Activated T-cell treated with anti-CD3 and anti-CD28 coated beads for 24 hours (primary cell): ENCODE measurements at places on chromosomes 3 and 15.

DNA sequence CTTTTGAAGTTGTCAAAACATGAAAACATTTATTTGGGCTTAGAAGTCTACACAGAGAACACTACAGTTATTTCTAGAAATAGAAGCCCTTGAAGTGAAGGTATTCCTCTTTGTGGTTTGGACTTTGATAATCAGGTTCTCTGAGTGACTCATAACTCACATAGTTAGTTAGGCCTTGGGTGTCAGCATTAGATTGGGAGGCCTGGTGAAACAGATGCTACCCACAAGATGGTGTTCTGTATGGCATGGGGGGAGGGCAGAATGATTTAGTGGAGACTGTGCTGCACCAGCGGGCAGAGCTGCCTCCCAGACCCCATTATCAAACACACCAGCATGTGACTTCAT is 108.9 kb upstream of the ETV5 start:
- DNase-seq = no peak

- DNase-seq = no peak
Measured at GRCh38 chr15:75727031-75727531, 14.4 kb upstream of the CSPG4 start.

DNA sequence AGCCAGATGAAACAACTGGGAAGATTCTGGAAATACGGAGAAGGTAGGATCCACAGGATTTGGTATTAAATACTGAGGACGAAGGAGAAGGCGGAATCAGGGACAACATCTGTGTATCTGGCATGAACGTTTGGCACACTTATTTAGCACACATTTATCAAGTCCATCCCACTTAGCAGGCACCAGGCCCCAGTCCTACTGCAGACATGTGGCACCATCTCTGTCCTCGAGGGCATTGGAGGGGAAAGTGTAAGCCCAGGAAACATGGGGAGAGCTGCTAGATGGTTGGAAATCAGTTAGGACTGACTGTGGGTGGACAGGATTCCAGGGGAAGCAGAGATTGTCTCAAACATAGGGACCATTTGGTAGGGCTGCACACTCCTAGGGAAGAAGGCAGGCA is 29.0 kb upstream of the LCTL start:
- DNase-seq = no peak

GRCh38 chr15:58632789-58633188 is 116.7 kb downstream of the ADAM10 start:
- no peak for DNase-seq

DNA sequence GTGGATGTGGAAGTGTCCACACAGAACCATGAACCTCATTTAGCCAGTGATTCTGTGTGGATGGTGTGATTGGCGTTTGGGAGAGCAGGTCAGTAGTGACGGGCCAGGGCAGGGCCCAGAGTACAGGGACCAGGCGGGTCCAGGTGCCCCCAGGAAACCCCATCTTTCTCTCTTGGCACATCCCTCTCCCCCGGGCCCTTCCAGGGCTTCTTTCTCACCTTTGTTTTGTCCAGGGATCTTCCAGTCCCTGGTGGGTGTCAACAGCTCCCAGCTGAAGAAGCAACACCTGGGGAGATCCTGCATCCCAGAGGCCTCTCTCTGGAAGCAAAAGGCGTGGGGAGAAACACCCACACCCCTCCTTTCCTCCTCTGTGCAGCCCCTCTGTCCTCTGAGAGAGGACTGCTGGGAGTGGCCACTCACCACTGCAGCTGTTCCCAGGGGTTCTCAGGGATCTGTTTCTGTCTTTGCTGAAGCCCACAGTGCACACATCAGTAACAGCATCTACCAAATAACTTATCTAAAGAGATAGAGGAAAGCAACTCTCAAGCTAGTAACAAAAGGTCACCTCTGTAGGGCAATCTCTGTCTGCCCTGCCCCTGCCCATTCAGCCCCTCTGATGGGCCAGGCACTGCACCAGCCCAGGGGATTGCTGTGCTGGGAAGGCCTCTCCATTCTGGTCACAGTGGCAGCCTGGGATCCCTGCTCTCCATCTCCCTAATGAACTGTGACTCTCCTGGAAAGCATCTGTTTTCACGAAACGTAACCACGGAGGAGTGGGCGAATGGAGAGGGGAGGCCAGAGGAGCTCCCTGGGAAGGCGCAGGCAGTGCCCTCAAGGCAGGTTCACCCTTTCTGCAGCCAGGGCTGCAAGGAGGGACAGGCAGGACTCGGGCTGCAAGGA is 98.3 kb upstream of the ALDH1A3 start:
- no peak for DNase-seq

DNA sequence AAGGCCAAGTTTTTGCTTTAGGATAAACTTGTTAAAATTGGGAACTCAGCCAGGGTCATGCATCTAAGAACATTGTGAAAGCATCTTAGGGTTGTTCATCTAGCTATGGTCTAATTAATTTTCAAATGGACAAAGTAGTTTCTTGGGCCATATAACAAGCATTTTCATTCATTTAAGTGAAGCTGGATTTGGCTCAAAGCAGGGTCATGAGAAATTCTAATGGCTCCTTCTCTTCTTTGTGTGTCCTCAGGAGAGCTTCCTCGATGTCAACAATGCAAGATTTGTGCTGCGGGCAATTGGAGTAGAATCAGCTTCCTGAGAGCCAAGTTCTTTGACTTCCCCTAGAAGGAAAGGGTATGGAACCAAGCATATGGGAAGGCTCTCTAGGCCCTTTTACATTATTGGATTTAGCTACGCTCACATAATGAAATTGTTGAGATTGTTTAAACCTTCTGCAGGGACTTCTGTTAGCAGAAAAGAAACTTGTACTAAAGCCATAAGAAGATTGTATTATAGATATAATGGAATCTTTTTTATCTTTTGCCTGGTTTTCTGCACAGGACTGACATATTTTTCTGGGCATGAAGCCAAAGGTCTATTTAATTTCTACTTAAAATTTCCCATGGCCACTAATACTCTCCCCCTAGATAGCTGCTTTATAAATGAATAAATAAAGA is 1.8 kb upstream of the SAMMSON start:
- no peak for DNase-seq

DNA sequence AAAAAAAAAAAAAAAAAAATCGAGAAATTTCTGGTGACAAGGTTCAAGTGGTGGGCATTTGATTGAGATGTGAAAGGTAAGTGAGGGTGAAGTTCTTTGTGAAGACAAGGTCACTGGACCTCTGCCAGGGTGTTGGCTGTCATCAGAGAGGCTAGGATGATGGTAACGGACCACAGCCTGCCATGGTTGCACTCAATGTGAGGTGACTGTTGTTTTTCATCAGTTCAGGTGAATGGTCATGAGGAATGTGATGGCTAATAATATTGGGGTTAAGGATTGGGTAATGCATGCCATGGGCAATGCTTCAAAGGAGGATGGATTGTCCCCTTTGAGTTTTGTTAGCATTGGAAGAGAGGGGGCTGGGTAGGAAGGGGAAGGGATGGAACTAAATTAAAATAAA is 4.3 kb upstream of the ALPK3 start:
- no peak for DNase-seq

- DNase-seq = no peak
Measured at GRCh38 chr15:39538936-39539335, 41.9 kb upstream of the THBS1 start.

DNA sequence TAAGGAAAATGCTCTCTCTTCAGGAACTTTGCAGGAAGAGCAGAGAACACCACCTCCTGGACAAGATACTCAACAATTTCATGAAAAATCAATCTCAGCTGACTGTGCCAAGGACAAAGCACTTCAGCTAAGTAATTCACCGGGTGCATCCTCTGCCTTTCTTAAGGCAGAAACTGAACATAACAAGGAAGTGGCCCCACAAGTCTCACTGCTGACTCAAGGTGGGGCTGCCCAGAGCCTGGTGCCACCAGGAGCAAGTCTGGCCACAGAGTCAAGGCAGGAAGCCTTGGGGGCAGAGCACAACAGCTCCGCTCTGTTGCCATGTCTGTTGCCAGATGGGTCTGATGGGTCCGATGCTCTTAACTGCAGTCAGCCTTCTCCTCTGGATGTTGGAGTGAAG is 200.5 kb downstream of the AKAP13 start:
- DNase-seq = no peak

GRCh38 chr3:117706756-117707155 is 997.2 kb downstream of the TUSC7 start:
- DNase-seq = no peak

DNA sequence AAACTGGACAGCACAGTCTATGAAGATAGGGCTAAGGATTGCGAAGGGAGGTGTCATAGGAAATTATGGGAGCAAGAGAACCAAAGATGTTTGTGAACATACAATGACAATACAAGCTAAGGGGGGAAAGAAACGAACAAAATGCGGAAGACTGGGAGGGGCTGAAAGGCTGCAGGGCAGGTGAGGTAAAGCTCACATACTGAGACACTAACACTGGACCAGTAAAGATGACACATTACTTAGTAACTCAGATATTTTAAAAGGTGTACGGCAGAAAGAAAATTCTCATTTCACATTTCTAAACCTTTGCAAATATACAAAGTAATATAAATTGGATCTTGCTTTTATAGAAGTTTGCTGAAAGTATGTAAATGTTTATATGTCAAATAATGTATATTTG is 10.1 kb downstream of the CLDND1 start:
- DNase-seq = no peak

GRCh38 chr3:43742920-43743319 is 52.2 kb downstream of the ABHD5 start:
- DNase-seq = no peak

GRCh38 chr3:102006812-102007485 is 157.6 kb downstream of the NFKBIZ start:
- no peak for DNase-seq

DNA sequence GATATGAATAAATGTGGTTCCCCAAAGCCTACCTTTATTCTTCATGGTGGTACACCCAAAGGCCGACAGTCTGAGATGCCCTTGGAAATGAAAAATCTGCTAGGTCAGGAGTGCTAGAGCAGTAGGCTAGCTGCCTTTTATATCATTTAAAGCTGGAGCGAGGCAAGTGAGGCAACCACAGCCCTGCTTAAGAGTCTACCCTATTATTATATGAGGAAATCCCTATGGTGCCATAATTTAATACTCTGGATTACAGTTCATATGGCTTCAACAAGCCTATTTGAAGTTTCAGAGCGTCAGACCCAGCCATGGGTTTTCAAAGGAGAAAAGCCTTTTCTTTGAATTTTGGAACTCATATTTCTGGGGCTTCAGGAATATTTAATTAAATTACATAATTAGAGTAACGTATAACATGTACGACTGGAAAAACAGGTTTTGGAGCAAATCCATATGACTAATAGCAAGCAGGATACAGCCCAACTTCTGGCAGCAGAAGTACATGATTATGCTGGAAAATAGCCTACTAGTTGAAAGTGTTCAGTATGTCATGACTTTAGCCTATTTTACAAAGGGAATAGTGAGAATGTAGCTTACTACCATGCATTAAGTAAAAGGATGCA is 18.0 kb upstream of the SLTM start:
- no peak for DNase-seq

GRCh38 chr3:197734667-197735318 is 1.9 kb downstream of the RUBCN start:
- DNase-seq = no peak

- no peak for DNase-seq
Measured at GRCh38 chr3:139482206-139482605, 5.9 kb upstream of the RBP2 start.

- no peak for DNase-seq
Measured at GRCh38 chr15:68301301-68301700, 23.8 kb downstream of the FEM1B start.

DNA sequence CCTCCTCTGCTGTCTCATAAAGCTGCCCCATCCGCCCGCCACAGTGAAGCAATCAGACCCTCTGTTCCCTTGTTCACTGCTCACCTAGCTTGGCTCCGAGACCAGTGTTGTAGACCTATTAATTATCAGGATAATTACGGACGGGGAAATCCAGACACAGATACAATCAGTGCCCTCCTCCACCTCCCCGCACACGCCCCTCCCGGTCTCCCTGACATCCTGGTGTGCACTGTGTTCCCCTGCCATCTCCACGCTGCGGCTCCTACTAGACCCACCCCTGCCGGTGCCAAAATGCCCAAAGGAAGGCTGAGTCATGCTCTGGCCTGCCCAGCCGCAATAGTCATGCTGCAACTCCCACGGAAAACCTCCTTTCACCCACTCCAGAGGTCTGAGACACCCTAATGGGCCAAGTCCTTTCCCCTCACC is 277.3 kb upstream of the TLE3 start:
- DNase-seq = no peak

GRCh38 chr3:66722675-66723074 is 221.9 kb upstream of the LRIG1 start:
- DNase-seq = no peak

DNA sequence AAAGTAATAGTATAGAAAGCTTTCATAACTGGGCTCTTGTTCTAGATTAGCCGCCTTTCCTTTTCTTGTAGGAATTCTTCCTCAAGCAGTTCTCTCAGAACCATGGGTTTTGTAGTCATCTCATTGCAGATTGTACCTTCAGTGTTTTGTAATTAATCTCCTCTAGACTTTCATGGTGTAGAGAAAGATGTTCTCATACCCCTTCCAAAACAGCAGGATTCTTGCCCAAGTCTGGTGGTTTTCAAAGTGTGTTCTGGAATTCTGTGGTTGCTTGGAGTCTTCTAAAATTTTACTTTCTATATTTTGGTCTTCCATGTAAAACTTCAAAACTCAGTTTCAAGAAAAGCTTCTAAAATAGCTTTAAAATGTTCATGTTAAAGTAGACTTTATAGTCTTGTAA is 293.8 kb downstream of the PTPRG start:
- no peak for DNase-seq

DNA sequence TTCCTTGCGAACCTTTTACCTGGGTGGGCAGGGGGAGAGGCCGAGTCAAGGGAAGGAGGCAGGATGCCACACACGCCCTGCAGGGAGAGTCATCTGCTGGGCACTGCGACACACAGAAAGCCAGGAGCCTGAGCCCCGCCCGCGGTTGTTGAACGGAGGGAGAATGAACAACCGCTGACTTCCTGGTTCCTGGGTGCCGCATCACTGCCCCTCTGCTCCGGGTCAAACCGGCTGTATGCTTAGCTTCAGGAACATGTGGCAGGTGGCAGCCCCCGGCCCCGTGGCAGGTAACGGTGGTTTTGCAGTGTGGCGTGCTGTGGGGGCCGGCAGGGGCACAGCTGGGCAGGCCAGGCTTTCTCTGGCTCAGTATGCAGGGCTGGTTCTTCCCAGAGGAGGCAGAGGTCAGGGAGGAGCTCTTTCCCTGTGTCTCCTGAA is 33.4 kb downstream of the APBA2 start:
- DNase-seq = peak; percentile 20

DNA sequence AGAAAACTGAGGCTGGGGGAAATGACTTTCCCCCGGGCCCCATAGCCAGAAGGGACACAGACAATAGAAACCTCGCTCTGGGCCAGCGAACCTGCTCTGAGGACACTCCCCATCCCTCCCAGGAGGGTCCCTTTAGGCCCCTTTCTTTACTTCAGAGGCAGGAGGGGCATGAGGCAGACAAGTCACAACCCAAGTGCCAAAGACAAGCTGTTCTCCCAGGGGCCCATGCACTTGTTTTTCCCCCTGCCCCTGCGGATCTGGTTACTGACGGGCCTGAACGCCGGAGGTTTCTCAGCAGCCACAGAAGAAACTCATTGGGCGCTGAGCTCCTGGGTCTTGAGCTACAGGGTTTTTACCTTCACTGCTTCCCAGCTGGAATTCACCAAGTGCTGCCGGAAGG is 9.8 kb downstream of the PGPEP1L start:
- DNase-seq = no peak

- no peak for DNase-seq
Measured at GRCh38 chr3:178475062-178475461, 61.2 kb upstream of the KCNMB2 start.
